ENCODE measurements at places on chromosomes 7 and 10. TPM values are rescaled to one million over a fixed set of nuclear protein-coding genes. Genes with fewer than 3 reads are reported as not detected.

Gene HEPACAM2
- total RNA-seq = not detected

Gene GPR37
- total RNA-seq = 7.1 TPM

- no peak overlapping the region for H3K27ac ChIP-seq
- peaks cover 6% of the 10 kb centered on the region for H3K27me3 ChIP-seq
- no peaks in the 10 kb centered on the region for H3K4me1 ChIP-seq
- H3K4me3 ChIP-seq = no peak overlapping the region
- no peaks in the 10 kb centered on the region for H3K36me3 ChIP-seq
- no peak for DNase-seq
These were observed 9.6 kb downstream of the GRID1 start for GRCh38 chr10:86357041-86357440.

Gene HOXA13
- not detected for total RNA-seq

DNA sequence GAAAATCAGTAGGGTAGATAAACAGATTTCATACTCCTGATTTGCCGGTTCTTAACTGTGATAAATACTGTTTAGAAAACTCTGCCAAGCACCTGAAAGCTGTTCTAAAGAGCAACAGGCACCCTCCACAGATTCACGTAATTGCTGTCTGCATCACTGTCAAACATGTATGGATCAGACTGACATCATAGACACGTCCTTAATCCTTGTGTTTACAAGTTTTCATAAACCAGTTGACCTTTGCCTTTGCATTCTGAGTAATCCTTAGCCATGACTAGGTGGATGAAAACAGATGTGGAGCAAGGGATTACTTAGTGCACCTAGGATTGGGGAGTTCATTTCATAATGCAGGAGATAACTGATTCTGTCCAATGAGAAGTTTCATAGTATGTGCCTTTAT, 41.6 kb downstream of the SLC39A12 start:
- no peaks in the 10 kb centered on the region for H3K27me3 ChIP-seq
- H3K4me1 ChIP-seq = no peaks in the 10 kb centered on the region
- DNase-seq = no peak
- no peak overlapping the region for H3K4me3 ChIP-seq
- H3K36me3 ChIP-seq = no peaks in the 10 kb centered on the region

DNA sequence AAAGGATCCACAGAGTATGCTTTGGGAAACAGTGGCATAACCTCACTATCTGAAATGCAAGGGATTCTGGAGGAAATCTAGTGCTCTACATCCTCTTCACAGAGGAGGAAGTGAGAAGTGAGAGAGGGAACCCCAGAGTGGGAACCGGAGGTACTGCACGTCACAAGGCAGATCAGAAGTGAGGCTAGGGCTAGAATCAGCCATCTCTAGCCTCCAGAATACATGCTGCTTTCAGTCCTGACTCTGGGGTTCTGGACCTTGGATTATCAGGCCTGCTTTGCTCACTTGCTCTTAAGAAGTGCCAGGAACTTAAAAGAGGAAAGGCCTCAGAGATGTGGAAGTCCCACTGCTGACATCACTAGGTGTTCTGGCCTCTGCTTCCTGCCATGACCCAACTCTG, 25.7 kb downstream of the ZNF503 start:
- peaks cover 21% of the 10 kb centered on the region for H3K4me1 ChIP-seq
- H3K27me3 ChIP-seq = no peaks in the 10 kb centered on the region
- H3K27ac ChIP-seq = no peak overlapping the region
- H3K36me3 ChIP-seq = no peaks in the 10 kb centered on the region
- DNase-seq = no peak
- no peak overlapping the region for H3K4me3 ChIP-seq

Gene NPY
- not detected for total RNA-seq

- H3K27ac ChIP-seq = no peak overlapping the region
- no peaks in the 10 kb centered on the region for H3K4me1 ChIP-seq
- no peak for DNase-seq
These were observed 174.8 kb upstream of the ANK3 start for GRCh38 chr10:60564475-60564874.

DNA sequence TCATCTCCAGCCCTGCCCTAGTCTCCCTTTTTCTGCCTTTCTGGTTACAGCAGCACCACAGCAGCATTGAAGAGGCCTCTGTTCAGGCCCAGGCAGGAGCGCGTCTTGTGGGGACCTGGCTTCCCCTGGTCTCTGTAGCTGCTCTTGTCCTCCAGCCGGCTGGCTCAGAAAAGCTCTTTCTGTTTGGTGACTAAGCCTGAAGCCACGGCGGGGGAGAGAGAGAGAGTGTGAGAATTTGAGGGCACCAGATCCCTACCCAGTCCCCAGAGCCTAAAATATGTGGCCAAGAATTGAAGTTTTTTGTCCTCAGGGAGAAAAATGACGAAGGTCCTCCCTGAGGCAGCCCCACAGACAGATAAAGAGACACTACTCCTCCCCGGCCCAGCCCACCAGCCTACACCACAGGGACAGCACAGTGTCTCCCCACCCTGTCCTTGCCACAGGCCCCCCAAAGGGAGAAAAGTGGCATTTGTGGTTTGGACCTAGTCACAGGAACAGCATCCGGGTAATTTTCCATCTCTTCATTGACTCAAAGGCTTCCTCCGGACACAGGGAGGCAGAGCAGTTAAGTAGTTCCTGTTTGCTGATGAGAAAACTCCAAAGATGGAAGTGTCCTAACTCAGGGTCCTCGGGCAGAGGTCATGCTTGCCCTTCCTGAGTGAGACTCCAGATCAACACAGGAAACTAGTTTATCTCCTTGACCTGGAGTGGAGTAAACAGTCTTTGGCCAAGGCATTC, 13.3 kb upstream of the FAM180A start:
- peak overlapping the region; percentile 84 for H3K27ac ChIP-seq
- no peaks in the 10 kb centered on the region for H3K27me3 ChIP-seq
- H3K4me1 ChIP-seq = peaks cover 35% of the 10 kb centered on the region

Gene ACTA2
- 98.5 TPM for total RNA-seq

- H3K4me1 ChIP-seq = no peaks in the 10 kb centered on the region
- no peak for DNase-seq
- no peak overlapping the region for H3K4me3 ChIP-seq
- H3K27ac ChIP-seq = no peak overlapping the region
- H3K27me3 ChIP-seq = no peaks in the 10 kb centered on the region
- no peaks in the 10 kb centered on the region for H3K36me3 ChIP-seq
These were observed 237.0 kb upstream of the SEMA3C start for GRCh38 chr7:81155654-81156373.

Gene PRR15
- total RNA-seq = 2.9 TPM

GRCh38 chr10:14532473-14533251, 201.9 kb upstream of the FRMD4A start:
- peak overlapping the region; percentile 2 for H3K4me3 ChIP-seq
- peak overlapping the region; percentile 78 for H3K27ac ChIP-seq
- peaks cover 10% of the 10 kb centered on the region for H3K27me3 ChIP-seq
- no peak for DNase-seq

DNA sequence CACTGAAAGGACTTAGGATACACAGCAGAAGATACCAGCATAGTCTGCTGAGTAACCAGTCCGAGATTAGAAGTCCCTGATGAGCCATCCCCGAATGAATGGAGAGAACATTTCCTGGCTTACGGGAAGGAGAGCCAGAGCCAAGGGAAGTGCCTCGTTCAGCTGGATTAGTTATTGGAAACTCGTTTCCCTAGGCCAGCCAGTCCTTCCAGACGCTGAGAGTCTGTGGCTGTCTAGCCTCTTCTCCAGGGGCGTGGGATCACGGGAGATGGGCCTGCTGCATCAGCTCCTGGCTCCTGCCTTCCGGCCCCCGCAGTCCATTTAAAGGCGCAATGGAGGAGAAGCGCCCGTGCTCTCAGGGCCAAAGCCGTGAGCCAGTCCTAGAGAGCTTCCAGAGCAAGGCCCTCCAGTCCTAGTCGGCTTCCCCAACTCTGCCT, 712.8 kb downstream of the PARD3 start:
- no peak overlapping the region for H3K4me3 ChIP-seq
- peaks cover 5% of the 10 kb centered on the region for H3K4me1 ChIP-seq
- no peak for DNase-seq
- no peak overlapping the region for H3K27ac ChIP-seq

DNA sequence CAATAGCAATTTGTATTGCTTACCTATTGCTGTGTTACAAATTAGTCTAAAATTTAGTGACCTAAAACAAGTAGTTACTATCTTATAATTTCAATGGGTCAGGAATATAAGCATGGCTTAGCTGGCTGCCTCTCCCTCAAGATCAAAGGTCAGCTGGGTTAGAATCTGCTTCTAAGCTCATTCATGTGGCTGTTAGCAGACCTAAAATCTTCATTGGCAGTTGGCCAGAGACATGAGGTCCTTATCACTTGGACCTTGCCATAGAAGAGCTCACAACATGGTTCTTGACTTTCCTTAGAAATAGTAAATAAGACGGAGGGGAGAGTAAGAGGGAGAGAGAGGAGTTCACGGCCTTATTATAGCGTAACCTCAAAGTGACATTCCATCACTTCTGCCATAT, 468.0 kb downstream of the HTR7 start:
- H3K36me3 ChIP-seq = no peaks in the 10 kb centered on the region
- DNase-seq = no peak
- H3K4me1 ChIP-seq = peaks cover 6% of the 10 kb centered on the region
- no peak overlapping the region for H3K27ac ChIP-seq

Gene TMEM229A
- total RNA-seq = 0.26 TPM

GRCh38 chr7:4178916-4179687, 503.0 kb upstream of the FOXK1 start:
- no peak overlapping the region for H3K4me3 ChIP-seq
- DNase-seq = no peak
- peaks cover 13% of the 10 kb centered on the region for H3K27me3 ChIP-seq

Gene TUBB8
- total RNA-seq = 0.69 TPM

GRCh38 chr10:44369854-44370253, 15.0 kb downstream of the CXCL12 start:
- H3K4me1 ChIP-seq = peaks cover 13% of the 10 kb centered on the region
- H3K27me3 ChIP-seq = no peaks in the 10 kb centered on the region
- H3K4me3 ChIP-seq = no peak overlapping the region
- H3K27ac ChIP-seq = no peak overlapping the region
- DNase-seq = no peak

GRCh38 chr7:87416682-87417587, 58.5 kb downstream of the ABCB4 start:
- DNase-seq = peak; percentile 70
- peaks cover 2% of the 10 kb centered on the region for H3K27me3 ChIP-seq
- H3K4me1 ChIP-seq = no peaks in the 10 kb centered on the region
- no peak overlapping the region for H3K27ac ChIP-seq
- H3K4me3 ChIP-seq = no peak overlapping the region
- no peaks in the 10 kb centered on the region for H3K36me3 ChIP-seq

GRCh38 chr7:24762771-24763170, 5.5 kb upstream of the GSDME start:
- H3K36me3 ChIP-seq = no peaks in the 10 kb centered on the region
- no peak overlapping the region for H3K4me3 ChIP-seq
- H3K27me3 ChIP-seq = peaks cover 6% of the 10 kb centered on the region
- no peak for DNase-seq
- H3K27ac ChIP-seq = no peak overlapping the region
- H3K4me1 ChIP-seq = peaks cover 5% of the 10 kb centered on the region

Gene SPAM1
- total RNA-seq = not detected

Gene IL2RA
- not detected for total RNA-seq

Gene TPK1
- 0.77 TPM for total RNA-seq

Gene DAGLB
- total RNA-seq = 27.2 TPM

Gene GLCCI1
- total RNA-seq = 13.8 TPM

Gene HOXA2
- 1.1 TPM for total RNA-seq

GRCh38 chr7:25805027-25805687, 346.8 kb upstream of the NFE2L3 start:
- DNase-seq = no peak
- no peak overlapping the region for H3K27ac ChIP-seq
- H3K4me1 ChIP-seq = no peaks in the 10 kb centered on the region
- no peaks in the 10 kb centered on the region for H3K36me3 ChIP-seq

DNA sequence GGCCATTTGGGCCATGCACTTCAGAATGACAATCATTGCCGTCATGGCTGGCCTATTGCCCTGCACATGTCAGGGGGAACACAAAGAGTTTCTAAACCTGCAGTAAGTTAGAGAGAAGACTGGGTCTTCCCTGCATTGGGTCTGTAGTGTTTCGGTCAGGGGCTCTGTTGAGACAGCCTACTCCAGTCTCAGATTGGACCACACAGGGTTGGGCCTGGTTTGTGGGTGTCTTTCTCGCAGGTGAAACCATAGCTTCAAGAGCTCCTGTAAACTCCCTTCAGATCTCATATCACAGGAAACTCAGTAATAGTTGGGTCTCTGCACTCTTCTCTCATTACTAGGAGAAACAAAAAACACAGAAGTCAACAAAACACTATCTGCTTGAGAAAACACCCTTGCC, 7.3 kb upstream of the TARP start:
- no peak overlapping the region for H3K4me3 ChIP-seq
- no peak overlapping the region for H3K27ac ChIP-seq

All from endothelial cell (in vitro differentiated cells).